ENCODE measurements at places on chromosomes 3 and 15. TPM values are rescaled to one million over a fixed set of nuclear protein-coding genes. Genes with fewer than 3 reads are reported as not detected.

Gene GATA2
- 3.7 TPM for polyA plus RNA-seq

Gene SLC15A2
- polyA plus RNA-seq = 2.9 TPM

Gene GPR87
- not detected for polyA plus RNA-seq

Gene NEDD4
- 1.7 TPM for polyA plus RNA-seq

Gene TMCO5A
- polyA plus RNA-seq = not detected

Gene PARP15
- not detected for polyA plus RNA-seq

Gene HERC2
- polyA plus RNA-seq = 96.3 TPM

Gene ITGA11
- polyA plus RNA-seq = 1.2 TPM

Gene SAMD7
- not detected for polyA plus RNA-seq

Data from brain (organoid and tissue), 16 donors.